NCI-H2171 treated with DMSO at 0.1 percent for 48 hours (cell line): ENCODE measurements at places on chromosomes 3 and 15.

DNA sequence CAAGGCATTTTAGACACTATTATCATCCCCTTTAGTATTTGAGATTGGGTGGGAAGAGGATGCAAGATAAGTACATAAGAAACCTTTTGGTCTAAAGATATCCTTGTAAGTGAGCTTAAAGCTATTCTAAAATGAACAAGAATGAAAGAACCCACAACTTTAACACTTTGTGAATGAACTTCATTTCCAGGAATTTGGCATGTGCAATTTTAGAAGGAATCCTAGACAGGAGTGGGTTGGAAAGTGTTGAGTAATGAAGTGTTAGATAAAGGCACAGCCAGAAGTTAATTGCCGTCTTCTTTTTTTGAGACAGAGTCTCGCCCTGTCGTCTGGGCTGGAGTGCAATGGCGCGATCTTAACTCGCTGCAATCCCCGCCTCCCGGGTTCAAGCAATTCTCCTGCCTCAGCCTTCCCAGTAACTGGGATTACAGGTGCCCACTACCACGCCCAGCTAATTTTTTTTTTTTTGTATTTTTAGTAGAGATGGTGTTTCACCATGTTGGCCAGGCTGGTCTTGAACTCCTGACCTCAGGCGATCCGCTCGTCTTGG lies 13.2 kb upstream of the TEX9 start:
- DNase-seq: no peak

DNA sequence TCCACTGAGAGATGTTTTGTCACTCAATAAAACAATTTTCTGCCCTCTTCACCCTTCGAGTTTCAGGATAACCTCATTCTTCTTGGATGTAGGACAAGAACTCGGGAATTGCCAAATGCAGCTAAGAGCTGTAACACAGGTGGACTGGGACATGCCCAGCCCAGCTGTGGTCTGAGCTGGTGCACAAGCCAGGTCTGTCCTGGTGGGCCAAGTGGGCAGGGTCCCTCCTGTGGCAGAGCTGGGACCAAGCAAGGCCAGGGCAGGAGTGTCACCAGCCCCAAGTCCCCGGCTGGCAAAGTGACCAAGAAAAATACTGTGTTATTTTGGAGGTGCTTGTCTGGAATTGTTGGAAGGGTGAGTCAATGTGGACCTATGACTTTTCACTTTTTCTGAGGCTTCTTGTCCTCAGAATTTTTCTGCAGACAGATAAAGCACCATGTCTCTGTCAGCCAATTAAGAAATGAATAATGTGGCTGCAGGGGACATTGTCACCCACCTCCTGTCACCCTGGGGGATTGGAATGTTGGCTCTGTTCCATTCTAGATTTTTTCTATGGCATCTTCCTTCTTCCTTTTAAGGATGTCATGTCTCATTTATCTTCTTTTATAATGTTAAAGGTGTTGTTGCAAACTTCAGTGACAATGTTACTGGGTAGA lies 645.2 kb upstream of the EPHA6 start:
- no peak for DNase-seq

- DNase-seq: peak; percentile 39
Observed at GRCh38 chr3:142120707-142121106, 28.6 kb downstream of the TFDP2 start.

GRCh38 chr3:77524946-77525682 lies 485.2 kb downstream of the ROBO2 start:
- DNase-seq: no peak

GRCh38 chr3:175489406-175489805 lies 630.3 kb downstream of the NAALADL2 start:
- no peak for DNase-seq

DNA sequence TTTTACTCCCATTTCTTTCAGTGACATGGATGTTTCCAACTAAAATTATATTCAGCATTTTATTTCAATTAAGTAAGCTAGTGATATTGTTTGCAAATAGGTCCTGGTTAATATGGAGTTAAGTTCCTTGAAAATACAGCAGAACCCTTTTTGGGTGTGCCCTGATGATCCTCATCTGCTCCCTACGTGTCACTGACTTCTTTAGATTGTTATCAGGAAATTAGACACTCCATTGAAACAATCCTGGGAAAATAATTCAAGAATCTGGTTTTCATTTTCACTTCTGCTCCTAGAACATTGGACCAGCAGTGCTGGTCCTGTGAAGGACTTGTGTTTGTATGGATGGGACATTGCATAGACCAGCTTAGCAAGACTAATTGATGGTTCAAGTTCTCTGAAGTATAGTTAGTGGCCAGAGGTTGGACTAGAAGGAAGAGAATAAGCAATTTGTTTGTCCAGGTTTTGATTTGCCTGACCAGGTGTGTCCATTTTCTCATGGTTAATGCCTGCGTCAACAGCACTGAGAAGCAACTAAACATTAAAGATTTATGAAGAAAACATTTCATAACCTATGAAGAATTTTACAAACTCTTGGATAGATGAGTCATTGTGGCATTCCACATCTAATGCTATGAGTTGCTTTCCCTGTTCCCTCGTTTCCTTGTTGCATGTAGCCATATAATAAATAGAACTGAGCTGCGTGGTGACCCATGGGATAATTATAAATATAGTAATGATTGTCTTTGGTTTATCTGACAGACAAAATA lies 95.8 kb downstream of the ZPLD1 start:
- no peak for DNase-seq

DNA sequence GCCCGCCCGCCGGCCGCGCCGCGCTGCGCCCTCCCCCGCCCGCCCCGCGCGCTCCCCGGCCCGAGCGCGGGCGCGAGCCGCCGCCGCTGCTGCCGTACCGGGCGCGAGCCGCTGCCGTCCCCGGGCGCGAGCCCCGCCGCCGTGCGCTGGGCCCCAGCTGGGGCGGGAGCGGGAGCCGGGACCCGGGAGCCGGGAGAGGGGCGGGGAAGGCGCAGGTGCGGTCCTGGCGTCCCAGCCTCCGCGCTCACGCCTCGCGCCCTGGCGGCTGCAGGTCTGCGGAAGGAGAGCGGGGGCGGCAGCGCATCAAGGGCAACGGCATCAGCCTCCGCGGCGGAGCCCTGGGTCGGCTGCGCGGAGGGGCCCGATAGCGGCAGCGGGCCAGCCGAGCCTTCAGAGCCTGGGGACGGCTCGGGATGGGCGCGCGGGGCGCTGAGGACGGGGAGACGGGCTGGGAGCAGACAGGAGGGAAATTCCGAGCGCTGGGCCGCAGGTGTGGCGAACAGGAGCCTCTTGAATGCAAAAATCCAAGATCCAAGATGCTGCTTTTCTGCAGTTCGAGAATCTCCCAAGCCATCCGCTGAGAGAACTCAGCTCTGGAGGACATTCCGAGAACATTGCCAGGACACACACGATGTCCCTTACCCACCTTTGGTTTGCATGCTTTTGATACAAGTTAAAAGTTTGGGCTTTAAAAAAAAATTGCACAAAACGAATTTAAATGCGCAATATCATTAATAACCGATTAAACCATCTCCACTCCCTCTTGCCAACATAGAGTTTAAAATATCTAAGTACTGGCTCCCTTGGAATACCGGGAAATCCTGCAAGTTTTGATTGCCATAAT lies 251.1 kb downstream of the TJP1 start:
- peak; percentile 28 for DNase-seq

- DNase-seq: no peak
Observed at GRCh38 chr15:50993598-50993997, 85.1 kb downstream of the AP4E1 start.
